ENCODE measurements at places on chromosomes 12 and 14. TPM values are rescaled to one million over a fixed set of nuclear protein-coding genes. Genes with fewer than 3 reads are reported as not detected.

AQP6 gene
- not detected for total RNA-seq

B4GALNT3 gene
- 0.66 TPM for total RNA-seq

DNA sequence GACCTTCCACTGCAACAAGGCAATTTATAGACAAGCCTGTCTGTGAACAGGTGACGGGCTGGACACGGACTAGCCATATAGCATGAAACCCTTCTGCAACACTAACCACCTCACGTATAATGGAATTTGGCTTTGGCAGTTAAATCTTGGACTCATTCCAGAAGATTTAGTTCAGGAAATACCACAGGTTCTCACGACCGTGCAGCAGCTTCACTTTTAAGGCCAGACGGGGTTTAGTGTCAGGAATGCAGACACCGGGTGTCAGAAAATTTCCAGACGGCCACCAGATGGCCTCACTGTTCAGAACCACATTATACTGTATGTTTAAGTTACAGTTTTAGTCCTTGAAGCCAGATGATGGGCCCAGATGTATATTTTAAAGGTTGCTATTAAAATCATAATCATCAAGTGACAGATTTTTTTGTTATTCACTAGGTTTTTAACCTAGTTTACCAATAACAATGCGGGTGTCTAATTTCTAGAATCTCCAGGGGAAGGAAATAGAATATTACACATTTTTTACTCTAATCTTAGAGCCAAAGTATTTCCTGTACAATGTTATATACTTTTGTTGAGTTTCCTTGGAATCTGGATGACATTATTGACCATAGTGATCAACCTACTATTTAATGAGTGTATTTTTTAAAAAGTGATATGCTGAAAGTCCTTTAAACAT, 90.5 kb upstream of the TMPO start:
- DNase-seq, result peak; percentile 36
- no peaks in the 10 kb centered on the region for H3K36me3 ChIP-seq

DNA sequence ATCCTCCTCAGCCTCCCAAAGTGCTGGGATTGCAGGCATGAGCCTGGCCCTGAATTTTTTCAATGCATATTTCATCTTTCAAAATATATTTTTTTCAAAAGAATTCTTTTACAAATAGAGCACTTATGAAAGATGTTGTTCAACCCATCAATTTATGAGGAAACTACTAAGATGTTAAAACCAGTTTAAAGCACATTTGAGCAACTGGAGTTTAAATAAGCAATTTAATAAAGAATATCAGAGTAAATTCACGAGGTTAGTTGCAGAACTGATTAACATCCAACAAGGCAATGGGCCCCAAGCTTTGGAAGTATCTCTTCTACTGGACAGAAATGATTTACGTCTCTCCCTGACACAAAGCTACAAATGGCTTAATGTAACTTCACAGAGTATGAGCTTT, 23.3 kb downstream of the GLT1D1 start:
- no peak overlapping the region for H3K4me3 ChIP-seq
- peaks cover 5% of the 10 kb centered on the region for H3K27me3 ChIP-seq
- no peaks in the 10 kb centered on the region for H3K4me1 ChIP-seq

All from naive thymus-derived CD8-positive, alpha-beta T cell (primary cell).